ENCODE measurements at places on chromosomes 16 and 17. TPM values are rescaled to one million over a fixed set of nuclear protein-coding genes. Genes with fewer than 3 reads are reported as not detected.

The ERBB2 gene
- total RNA-seq, result 394 TPM

The SLC13A5 gene
- 1.8 TPM for total RNA-seq

The TBC1D3G gene
- total RNA-seq, result not detected

The RNF157 gene
- 14.9 TPM for total RNA-seq

The PERCC1 gene
- total RNA-seq, result not detected

The OR3A3 gene
- not detected for total RNA-seq

The UNC45B gene
- total RNA-seq, result 0.15 TPM

The GRIN2A gene
- total RNA-seq, result 1.8 TPM

The REXO5 gene
- total RNA-seq, result 6.0 TPM

The SUZ12 gene
- 32.1 TPM for total RNA-seq

DNA sequence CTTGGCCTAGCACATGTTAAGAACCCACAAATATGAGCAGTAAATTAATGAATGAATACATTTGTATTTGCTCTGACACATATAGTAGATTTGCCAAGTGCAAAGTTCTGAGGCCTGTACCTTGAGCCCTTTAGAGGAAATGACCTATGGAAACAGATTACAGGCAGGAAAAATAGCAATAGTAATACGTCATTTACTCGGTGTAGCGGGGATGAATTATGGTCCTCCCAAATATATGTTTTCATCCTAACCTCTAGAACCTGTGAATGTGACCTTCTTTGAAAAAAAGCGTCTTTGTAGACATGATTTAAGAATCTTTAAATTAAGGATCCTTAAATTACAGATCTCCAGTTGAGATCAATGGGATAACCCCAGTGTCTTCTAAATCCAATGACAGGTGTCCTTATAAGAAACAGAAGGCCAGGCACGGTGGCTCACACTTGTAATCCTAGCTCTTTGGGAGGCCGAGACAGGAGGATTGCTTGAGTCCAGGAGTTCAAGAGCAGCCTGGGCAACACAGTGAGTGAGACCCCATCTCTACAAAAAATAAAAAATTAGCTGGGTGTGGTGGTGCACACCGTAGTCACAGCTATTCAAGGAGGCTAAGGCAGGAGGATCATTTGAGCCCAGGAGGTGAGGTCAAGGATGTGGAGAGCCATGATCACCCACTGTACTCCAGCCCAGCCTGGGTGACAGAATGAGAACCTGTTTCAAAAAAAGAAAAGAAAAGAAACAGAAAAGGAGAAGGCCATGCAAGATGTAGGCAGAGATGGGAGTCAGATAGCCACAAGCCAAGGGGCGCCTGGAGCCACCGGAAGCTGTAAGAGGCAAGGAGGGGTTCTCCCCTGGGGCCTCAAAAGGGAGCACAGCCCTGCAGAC, 5.1 kb upstream of the ITPRIPL2 start:
- no peak for DNase-seq

GRCh38 chr17:4381690-4382671, 15.5 kb upstream of the UBE2G1 start:
- no peak for DNase-seq

DNA sequence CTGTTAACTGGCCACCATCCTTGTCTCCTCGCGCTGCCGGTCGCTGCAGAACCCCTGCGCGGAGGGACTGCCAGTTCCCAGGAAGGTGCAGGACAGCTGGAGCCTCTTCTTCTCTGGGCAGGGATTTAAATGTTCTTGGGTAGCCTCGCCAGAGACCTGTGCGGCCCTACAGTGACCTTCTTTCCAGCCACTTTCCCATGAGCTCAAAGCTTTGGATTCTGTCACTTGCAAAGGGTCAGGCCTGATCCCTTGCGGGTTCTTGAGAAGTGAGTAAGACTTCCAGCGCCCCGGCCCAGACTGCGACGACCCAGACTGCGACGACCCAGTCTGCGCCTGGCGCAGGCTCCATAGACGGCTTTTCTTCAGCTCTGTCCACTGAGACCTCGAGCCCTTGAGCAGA, 1.4 kb upstream of the SLFN5 start:
- DNase-seq, result no peak

GRCh38 chr16:70432723-70433457, 6.0 kb downstream of the ST3GAL2 start:
- DNase-seq, result no peak

- DNase-seq, result peak; percentile 66
These were observed 225.1 kb upstream of the CA10 start for GRCh38 chr17:52383493-52384100.

DNA sequence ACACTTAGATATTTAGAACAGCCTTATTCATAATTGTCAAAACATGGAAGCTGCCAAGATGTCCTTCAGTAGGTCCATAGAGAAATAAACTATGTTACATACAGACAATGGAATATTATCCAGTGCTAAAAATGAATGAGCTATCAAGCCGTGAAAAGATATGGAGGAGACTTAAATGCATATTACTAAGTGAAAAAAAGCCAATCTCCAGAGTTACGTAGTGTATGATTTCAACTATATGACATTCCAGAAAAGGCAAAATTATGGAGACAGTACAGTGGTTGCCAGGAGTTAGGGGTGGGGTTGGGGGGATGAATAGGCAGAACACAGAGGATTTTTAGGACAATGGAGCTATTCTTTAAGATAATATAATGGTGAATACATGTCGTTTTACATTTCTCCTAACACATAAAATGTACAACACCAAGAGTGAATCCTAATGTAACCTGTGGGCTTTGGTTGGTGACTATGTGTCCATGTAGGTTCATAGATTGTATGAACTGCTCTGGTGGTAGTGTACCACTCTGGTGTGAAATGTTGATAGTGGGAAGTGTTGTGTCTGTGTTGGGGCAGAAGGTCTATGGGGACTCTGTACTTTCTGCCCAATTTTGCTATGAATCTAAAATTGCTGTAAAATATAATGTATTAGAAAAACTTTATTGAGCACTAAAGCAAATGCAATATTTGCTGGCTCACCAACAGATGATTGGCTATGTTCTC, 122.6 kb downstream of the USP22 start:
- no peak for DNase-seq

GRCh38 chr16:57178793-57179212, 7.0 kb downstream of the PSME3IP1 start:
- DNase-seq, result no peak

DNA sequence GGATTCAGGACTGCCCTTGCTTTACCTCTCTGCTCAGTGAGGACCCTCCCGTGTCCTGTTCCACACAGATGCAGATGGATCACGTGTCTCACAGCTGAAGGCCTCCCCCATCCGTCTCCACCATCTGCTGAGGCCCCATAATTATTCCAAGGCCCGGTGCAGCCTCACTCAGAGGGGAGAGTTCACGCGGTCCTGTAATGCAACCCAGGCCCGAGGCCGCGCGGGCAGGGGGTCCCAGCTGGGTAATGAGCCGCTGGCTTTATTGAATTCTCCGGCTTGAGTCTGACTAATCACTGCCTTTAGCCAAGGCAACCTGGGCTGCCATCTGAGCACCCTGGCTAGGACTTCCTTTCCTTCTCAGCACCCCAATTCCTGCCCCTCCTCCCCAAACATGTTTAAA, 4.4 kb upstream of the WFIKKN2 start:
- DNase-seq, result no peak

DNA sequence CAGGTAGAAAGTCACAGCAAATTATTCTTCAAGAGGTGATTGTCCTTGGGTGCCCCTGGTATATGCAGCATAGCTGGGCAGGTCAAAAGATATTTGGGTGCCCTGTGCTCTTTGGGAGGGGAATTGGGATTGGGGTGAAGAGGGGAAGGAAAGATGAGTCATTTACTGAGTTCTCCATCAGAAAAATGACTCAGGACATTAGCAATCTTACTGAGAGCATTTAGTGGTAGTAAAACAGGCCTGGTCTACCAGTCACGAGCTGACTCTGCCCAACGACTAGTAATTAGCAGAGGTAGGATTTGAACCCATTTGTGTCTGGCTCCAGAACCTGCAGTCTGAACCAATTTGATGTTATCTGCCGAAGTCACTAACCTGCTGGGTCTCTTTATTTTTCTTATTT, 6.0 kb upstream of the GRIN2A start:
- no peak for DNase-seq

- DNase-seq, result no peak
These were observed 63.4 kb downstream of the ADCY9 start for GRCh38 chr16:4052801-4053293.

DNA sequence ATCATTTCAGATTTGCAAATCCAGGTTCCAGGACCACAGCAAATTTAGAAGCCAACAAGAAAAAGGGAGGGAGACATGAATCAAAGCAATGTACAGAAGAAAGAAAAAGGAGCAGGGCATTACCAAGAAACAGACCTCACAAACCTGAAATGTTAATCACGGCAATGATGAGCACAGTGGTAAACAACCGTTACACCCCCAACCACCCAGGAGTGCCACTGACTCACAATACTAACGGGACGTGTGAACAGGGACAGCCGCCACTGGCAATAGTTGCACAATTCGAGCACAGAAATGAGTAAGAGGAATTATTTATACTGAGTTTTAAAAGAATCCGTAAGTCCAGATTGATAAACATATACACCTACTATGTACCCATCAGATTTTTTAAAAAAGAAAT, 13.8 kb downstream of the USP22 start:
- DNase-seq, result no peak

GRCh38 chr17:77419547-77420094, 278.9 kb downstream of the SEC14L1 start:
- no peak for DNase-seq

DNA sequence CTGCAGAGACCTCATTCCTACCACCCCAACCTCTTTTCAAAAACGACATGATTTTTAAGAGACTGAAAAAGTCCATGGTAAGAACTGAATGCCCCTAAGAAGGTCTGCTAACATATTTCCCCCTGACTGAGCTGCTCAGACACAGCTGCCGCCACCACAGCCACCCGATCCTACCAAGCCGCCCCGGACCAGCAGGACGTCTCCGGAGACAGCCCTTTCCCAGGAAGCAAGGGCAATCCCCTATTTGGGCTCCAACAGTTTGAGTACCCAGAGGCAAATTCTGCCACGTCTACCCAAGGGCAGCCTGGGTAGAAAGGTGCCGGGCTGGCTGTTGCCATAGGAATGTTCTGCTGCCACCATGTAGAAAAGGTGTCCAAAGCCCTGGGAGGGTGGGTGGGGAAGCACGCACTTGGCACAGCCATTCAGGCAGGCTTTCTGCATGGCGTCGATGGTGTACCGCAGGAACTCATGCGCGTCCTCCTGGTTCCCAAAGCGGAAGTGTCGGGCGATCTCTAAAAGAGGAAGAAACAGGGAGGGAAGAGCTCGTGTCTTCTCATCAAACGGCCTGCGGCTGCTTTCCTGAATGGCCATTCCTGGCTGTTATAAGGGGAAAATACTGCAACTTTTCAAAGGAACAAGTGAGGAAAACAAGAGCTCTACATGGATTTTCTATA, 13.6 kb downstream of the USP36 start:
- DNase-seq, result no peak

- DNase-seq, result no peak
These were observed 44.0 kb downstream of the ANKRD11 start for GRCh38 chr16:89446136-89446974.

DNA sequence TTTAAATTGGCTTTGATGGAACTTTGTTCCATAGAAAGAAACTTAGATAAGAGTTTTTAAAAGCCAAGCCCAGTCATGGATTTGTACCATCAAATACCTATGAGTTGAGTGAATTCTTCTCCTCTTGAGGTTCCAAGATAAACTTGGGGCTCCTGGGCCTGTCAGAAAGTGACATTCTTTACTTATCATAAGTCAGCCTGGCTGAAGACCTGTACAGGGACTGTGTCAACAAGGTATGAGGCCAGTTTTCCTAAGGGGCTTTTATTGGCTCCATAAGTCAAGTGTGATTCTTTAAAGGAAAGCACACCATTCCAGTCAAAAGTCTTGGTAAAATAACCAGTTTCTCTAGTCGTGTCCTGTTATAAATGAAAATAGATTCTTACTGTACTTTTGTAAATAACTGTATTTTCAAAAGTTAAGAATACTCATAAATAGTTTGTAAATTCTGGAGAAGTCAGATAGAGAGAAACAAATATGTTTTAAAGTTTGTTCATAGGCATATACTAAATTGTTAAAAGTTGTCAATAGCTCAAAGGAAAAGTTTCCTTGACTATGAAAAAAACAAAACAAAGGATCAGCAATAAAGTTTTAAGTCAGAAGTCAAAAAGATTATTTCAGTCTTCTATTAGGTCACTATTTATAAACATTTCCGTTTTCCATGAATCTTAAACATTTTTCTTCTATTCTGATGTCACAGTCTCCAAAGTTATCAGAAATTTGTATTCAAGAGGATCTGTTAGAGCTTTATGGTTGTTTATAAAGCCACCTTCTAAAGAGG, 22.5 kb upstream of the MYO1D start:
- DNase-seq, result no peak

DNA sequence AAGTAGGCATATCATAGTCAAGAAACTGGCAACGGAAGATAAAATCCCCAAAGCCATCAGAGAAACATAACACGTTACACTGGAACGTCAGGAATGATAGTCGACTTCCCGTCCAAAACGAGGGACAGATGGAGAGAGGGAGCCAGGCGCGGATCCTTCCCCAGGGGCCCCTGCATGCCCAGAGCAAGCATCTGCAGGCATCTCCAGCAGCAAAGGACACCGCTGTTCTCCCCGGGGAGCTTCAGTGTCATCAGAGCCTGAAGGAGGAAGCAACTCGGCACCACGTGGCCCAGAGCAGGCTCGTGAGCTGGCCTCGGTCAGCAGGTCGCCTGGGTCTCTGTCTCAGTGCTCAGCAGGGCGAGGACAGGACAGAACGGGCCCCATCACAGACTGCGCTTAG, 50.1 kb downstream of the LMF1 start:
- no peak for DNase-seq

GRCh38 chr17:18056214-18056613, 17.0 kb downstream of the GID4 start:
- DNase-seq, result no peak

- no peak for DNase-seq
These were observed 99.5 kb upstream of the FA2H start for GRCh38 chr16:74874123-74874522.

DNA sequence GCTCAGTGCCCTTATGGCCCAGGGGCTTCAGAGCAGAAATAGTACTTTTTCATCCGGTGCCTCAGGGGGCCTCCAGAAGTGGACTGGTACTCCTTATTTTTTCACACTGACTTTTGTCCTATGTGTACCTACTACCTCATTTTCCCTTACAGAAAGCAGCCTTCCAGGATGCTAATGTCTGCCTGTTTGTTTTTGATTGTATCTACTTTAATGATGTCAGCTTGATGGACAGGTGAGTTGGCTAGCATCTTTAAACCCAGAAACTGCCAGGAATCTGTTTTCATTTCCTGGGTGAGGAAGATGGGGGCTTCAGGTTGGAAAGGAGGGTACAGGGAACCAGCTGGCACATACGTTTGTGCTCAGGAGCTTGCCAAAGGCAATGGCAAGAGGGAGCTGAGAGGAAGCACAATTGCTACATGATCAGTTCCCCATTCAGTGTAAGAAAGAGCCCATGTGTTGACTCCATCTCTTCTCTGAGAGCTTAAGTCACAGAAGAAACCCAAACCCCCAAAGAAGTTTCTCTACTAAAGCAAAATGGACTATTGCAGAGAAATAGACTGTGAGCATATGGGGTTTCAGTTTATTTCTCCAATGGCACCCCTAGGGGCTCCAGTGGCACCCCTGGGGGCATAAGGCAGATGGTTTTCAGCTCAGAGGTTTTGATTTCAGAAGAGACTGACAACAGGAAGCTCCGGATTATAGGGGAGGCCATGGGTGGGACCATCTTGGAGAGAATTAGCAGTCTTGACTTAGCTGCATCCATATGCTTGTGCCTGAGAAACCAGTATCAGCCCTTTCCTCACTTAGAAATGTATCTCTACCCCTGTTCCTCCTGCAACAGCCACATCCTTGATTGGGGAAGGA, 16.3 kb downstream of the LIG3 start:
- DNase-seq, result no peak

GRCh38 chr16:88784856-88785105, 239 bp downstream of the PIEZO1 start:
- DNase-seq, result no peak

GRCh38 chr17:41522301-41523224, 3.9 kb upstream of the KRT15 start:
- DNase-seq, result no peak

Measured in H1 (cell line).